NCI-H510A (cell line): ENCODE measurements at places on chromosomes 2 and 18.

DNA sequence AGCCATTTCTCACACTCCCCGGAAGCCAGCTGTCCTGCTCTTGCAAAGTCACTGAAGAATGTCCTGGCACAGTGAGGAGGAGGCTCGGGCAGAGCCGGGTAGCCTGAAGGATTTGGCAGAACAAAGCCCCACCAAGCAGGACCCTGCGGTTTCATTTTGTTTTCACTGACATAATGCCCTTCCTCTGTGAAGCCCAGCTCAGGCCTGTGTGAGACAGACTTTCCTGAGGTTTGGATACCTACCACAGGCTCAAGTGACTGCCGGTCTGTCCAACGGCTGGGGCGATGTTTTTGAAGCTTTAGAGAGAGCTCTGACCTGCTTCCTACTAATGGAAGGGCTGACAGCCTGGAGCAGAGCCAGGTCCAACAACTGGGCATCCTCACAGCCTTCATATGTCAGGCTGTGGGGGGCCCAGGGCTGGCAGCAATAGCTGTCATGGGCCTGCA, 99.8 kb upstream of the FZD7 start:
- no peak for DNase-seq

DNA sequence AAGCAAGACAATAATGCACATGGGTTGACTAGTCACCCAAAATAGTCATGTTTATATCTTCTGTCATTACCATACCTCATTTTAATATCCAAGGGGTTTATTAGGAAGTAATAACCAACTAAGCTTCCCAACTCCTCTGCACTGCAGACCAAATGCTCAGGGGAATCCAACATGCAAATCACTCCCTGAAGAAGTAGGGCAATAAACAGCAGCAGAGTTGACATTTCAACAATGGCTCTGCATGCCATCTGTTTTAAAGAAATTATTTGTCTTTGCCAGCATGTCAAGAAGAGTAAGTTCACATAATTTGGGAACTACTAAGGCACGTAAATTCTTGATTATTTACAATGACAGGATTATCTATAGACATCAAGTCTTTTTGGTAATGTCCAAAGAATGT, 84.4 kb upstream of the LYPD1 start:
- no peak for DNase-seq

DNA sequence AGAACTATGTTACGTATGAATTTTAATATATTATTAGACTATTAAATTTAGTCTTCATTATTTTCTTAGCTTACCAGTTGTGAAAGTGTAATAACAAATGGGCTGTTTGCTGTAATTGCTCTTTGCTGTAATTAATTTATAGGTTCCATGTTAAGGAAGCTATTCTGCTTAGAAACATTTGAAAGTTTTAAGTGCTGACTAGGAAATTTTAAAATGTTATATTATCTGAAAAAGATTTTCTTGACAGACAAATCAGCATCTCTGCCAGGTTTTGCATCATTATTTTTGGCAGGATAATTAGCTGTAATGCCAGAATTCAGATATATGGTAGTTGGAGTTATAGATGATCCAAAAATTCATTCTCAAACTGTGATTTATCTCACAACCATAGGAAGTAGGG, 42.2 kb downstream of the OTX1 start:
- DNase-seq: no peak

DNA sequence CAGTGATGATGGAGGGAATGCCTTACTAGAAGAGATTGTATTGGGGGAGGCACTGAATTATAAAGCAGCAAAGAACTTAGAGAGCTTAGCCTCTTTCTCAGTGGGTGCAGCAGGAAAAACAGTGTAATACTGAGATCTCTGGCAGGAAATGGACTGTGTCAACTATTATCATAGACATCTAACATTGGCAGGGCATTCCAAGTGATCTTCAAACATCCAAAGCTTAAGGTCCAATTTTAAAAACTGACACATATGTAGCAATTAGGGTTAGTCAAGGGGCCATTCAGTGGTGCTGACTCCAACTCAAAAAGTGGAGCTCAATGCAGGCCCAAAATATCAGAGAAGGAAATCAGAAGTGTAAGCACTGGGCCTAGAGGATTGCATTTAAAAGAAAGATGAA, 106.6 kb upstream of the DDX18 start:
- DNase-seq: no peak

DNA sequence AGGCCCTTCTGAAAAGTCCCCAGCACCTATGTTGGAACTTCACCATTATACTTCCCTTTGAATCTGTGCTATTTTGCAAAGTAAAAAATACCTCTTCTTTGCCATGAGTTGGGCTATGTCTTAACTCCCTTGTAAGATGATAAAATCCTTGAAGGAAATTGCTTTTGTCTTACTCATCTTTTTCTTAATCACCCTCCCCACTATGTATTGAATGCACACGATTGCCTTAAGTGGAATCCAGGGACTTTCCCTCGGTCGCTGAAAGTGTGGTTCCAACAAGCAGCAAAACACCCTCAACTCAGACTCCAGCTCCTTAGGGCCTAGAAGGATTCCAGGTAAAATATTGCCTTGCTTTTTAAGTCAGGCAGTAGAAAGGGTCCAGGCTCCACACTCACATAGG, 173.2 kb upstream of the ARL4C start:
- no peak for DNase-seq

DNA sequence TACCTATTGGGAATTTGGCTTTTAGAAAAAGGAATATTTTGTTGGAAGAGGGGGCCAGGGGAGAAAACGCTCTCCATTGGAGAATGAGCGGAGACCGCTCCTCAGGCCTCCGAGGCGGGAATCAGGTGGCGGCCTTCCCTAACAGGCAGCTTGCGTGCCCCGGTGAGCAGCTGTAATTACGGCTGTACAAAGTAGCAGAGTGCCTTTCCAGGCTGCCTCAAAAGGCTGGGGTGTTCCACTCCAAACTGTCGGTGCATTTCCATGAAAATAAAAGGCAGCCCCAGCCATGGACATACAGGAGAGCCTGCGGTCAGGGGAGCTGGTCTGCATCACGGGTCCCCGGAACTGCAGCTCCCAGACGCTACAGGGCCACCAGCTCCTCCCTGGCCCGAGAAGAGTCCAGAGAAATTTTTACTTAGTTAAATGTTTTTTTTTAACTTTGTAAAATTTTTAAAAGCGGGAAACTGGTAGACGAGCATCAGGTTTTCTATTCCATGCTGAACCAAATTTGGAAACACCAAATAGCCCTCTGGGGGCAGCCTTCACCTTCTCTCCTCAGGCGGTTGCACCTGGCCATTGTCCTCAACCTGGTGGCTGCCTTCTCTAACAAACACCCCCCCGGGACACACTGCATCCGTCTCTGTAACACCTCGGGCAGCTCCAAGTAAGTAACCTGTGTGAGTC, 209.3 kb upstream of the SALL3 start:
- peak; percentile 61 for DNase-seq

GRCh38 chr2:162337868-162338267, 6.1 kb upstream of the GCA start:
- DNase-seq: no peak

DNA sequence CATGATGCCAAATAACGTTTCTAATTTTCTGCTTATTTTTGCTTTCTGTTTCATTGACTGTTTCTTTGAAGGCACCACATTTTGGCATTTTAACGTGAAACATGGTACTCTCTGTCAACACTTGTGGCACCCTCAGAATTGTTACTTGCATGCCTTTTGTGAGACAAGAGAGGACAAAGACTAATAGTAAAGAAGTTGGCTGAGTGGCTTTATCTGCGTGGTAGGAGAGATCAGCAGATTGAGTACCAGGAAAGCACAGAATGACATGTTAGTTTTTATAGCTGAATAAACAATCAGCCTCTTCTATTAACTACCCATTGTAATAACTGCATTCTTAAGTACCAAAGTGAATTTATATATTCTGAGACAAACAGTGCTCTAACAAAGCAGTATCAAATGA, 8.6 kb downstream of the ZNF638 start:
- DNase-seq: no peak

DNA sequence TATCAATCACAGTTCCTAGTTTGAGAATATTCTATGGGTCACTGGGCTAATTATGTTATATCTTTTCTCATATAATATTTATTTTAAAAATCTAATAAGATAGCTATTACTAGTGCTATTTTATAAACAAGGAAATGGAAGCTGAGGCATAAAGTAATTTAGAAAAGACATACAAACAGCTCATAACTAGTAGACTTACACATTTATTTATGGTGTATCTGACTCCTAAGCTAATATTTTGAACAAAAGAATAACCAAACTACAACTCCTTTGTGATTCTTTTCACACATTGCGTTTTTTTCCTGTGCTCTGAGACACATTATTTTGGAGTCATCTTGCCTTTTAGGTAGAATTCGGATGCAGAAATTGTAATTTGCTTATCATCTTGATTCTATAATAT, 742.0 kb upstream of the LRRTM4 start:
- no peak for DNase-seq

DNA sequence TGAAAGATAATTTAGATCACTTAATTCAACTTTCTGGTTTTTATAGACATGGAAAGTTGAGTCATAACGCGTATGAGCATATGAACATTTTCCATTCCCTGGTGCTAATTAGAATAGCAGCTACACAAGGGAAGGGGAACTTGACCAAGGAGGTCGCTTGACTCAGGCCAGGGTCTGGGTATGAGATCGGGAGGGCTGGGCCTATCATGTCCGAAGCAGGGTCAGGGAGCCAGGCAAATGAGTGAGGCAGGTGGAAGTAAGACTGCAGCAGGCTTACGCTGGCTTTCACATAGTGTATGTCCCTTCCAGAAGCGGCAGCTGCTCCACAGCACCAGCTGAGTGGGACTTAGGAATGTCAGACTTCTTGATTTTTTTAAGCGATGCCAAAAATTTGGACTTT, 14.7 kb downstream of the RALB start:
- no peak for DNase-seq

DNA sequence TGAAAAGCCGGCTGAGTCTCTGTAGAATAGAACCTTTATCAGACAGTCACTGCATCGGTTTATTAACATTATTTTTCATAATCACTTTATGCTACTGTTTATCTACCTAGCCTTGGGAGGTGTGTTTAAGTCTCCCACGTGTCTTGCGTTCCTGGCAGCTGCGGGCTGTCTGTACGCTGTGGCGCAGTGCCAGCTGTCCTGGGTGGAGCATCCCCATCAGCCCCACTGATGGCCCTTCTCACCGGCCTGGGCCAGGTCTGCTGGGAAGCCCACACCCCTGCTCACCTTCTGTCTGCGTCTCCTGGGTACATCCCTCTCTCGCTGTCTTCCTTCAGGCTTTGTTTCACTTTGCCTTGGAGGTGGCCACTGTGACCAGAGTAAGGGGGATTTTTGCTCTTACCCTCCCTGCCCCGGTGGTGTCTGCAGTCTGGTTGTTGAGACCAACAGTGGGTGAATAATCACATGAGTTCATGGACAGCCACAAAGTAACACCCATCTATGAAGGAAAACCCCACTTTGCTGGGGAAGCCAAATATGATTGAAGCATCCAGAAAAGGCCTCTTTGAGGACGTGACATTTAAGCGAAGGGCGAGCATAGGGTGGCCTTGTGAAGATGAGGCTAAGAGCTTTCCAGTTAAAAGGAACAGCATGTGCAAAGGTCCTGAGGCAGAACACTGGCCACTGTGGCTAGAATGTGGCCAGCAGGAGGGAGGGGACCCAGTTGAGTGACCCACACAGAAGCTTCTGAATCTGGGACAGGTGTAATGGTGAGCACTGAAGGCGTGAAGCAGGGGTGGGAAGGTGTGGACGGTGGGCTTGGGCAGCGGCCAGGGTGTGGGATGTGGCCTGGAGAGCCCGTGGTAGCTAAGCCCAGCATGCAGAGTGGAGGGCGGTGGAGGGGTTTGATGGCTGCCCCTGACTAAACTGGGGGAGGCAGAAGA, 41.7 kb downstream of the RAMP1 start:
- DNase-seq: peak; percentile 55

DNA sequence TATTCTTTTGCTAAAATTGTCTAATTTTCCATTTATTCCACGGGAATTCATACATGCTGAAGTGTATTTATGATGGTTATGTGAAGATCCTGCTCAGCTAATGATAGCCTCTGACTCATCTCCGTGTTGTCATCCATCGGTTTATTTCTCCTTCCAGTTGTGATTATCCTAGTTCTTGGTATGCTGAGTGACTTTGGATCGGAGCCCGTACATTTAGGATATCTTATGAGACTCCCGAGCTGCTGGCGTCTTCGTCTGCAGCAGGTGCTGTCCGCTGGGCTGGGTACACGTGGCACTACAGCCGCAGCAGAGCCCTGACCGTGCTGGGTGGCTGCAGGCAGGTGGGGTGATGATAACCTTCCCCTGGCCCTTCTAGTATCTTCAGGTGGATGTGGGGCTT, 40.1 kb upstream of the GALR1 start:
- no peak for DNase-seq

GRCh38 chr2:31893094-31893493, 117.7 kb downstream of the MEMO1 start:
- DNase-seq: no peak

- DNase-seq: no peak
Observed at GRCh38 chr18:70416496-70416895, 127.7 kb downstream of the SOCS6 start.

DNA sequence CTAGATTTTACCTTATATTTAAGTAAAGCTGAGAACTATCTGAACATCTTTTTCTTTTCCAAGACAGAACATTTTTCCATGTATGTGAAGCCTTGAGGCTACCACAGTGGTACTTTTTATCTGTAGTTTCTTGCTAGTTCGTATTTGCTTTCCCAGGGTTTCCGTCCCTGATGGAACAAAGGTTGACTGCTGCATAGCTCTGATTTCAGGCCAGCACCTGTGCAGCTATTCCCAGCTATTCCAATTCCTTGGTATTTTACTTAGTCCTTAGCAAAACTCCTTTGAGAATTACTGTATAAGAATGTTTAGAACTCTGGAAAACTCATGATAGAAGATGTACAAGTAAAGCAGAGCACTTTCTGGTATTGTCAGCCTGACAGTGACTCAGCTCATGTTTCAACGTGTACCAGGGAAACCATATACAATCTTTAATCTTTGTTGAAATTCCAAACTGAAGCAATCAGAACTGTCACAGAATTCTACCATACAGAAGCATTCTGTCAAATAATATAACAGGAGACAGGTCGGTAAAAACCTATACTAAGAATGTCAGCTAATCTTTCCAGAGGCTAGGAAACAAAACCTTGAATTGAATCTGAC, 162.2 kb downstream of the PKP4 start:
- DNase-seq: no peak
